Stimulated activated naive CD4-positive, alpha-beta T cell (primary cell): ENCODE measurements at places on chromosomes 6 and 20.

- no peak for DNase-seq
Measured at GRCh38 chr20:62002882-62003480, 62.7 kb downstream of the TAF4 start.

DNA sequence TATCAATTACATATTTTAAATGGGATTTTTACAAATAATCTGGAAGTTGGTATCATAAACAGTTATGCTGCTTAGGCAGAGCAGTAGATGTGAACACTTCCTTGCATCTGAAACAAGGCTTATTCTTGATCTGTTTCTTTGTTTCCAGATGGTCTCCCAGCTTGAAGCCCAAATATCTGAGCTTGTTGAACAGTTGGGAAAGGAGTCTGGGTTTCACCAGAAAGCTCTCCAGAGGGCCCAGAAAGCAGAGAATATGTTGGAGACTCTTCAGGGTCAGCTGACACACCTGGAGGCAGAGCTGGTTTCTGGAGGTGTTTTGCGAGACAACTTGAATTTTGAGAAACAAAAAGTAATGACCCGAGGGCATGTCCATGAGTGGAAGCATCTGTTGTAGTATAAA, 91.9 kb downstream of the CCDC170 start:
- DNase-seq = no peak

- no peak for DNase-seq
Measured at GRCh38 chr20:38450412-38450975, 15.4 kb upstream of the SNHG17 start.

GRCh38 chr20:34312544-34313217, 9.5 kb upstream of the AHCY start:
- peak; percentile 83 for DNase-seq

GRCh38 chr6:14108571-14109410, 8.8 kb upstream of the CD83 start:
- no peak for DNase-seq
